Dermis microvascular lymphatic vessel endothelial cell (primary cell): ENCODE measurements at places on chromosomes 16 and 17. TPM values are rescaled to one million over a fixed set of nuclear protein-coding genes. Genes with fewer than 3 reads are reported as not detected.

Gene PRSS36
- total RNA-seq, result 0.13 and 0.39 TPM in 2 replicates

Gene MMP15
- total RNA-seq, result 5.4 and 6.9 TPM in 2 replicates

Gene WSCD1
- 8.9 and 11.8 TPM in 2 replicates for total RNA-seq

Gene PKMYT1
- total RNA-seq, result 2.5 and 3.6 TPM in 2 replicates

Gene PRAC1
- not detected in 2 replicates for total RNA-seq

Gene HOXB2
- total RNA-seq, result 0.51 and 0.63 TPM in 2 replicates

Gene PRSS8
- not detected in 2 replicates for total RNA-seq

Gene MYCBPAP
- 0.13 and 0.26 TPM in 2 replicates for total RNA-seq

Gene SYT17
- total RNA-seq, result 1.3 and 3.7 TPM in 2 replicates

Gene CSH2
- not detected in 2 replicates for total RNA-seq

Gene KRT15
- 0.13 and 1.2 TPM in 2 replicates for total RNA-seq

Gene ASGR2
- total RNA-seq, result under 0.01 TPM in 1 of 2 replicates, not detected in the other

Gene TBC1D3I
- under 0.01 TPM in 1 of 2 replicates, not detected in the other for total RNA-seq

Gene KRTAP9-4
- not detected in 2 replicates for total RNA-seq

Gene HOXB8
- total RNA-seq, result 0.64 and 0.76 TPM in 2 replicates

Gene GP1BA
- total RNA-seq, result not detected in 2 replicates

Gene SNX20
- 0.13 and 0.25 TPM in 2 replicates for total RNA-seq

Gene TEKT5
- not detected in 2 replicates for total RNA-seq

Gene CDH16
- not detected in 2 replicates for total RNA-seq

Gene CCL14
- total RNA-seq, result 2.7 and 24.7 TPM in 2 replicates

Gene PRMT7
- 24.5 and 32.5 TPM in 2 replicates for total RNA-seq

Gene RAPGEFL1
- 0.39 and 0.89 TPM in 2 replicates for total RNA-seq

Gene PLA2G10
- total RNA-seq, result not detected in 2 replicates

Gene KCNJ2
- total RNA-seq, result 1.3 and 1.7 TPM in 2 replicates

Gene TMC8
- total RNA-seq, result 0.13 and 0.25 TPM in 2 replicates

Gene SLFN14
- under 0.01 TPM in 1 of 2 replicates, not detected in the other for total RNA-seq

Gene MON1B
- 7.7 and 9.5 TPM in 2 replicates for total RNA-seq

Gene ARL5C
- not detected in 2 replicates for total RNA-seq

Gene CMC2
- total RNA-seq, result 32.7 and 34.5 TPM in 2 replicates

Gene ASB16
- not detected in 2 replicates for total RNA-seq

Gene ANKFY1
- 21.7 and 36.9 TPM in 2 replicates for total RNA-seq

Gene CCL17
- total RNA-seq, result not detected in 2 replicates

Gene ZFHX3
- 4.4 and 8.5 TPM in 2 replicates for total RNA-seq

Gene ZG16
- not detected in 2 replicates for total RNA-seq

Gene HBM
- not detected in 2 replicates for total RNA-seq

Gene CHST4
- total RNA-seq, result not detected in 2 replicates

Gene DBNDD1
- 12.3 and 15.6 TPM in 2 replicates for total RNA-seq

Gene KRT17
- total RNA-seq, result 0.25 and 0.39 TPM in 2 replicates

Gene CAPNS2
- 0.13 TPM in 2 replicates for total RNA-seq

Gene HSD17B2
- total RNA-seq, result 105 and 217 TPM in 2 replicates

Gene CACNG5
- total RNA-seq, result not detected in 2 replicates
